Astrocyte (in vitro differentiated cells and primary cell): ENCODE measurements at places on chromosomes 2 and 18. TPM values are rescaled to one million over a fixed set of nuclear protein-coding genes. Genes with fewer than 3 reads are reported as not detected.

Gene OSBPL1A
- 27.7 and 29.6 TPM in 2 replicates for total RNA-seq

- H3K27ac ChIP-seq: no peak overlapping the region
- H3K4me1 ChIP-seq: no peaks in the 10 kb centered on the region
- H3K27me3 ChIP-seq: no peaks in the 10 kb centered on the region
- DNase-seq: no peak
Observed at GRCh38 chr2:58853420-58853819, 612.3 kb upstream of the FANCL start.

Gene TM4SF20
- not detected in 2 replicates for total RNA-seq

Gene LBX2
- total RNA-seq: 0.89 and 1.0 TPM in 2 replicates

DNA sequence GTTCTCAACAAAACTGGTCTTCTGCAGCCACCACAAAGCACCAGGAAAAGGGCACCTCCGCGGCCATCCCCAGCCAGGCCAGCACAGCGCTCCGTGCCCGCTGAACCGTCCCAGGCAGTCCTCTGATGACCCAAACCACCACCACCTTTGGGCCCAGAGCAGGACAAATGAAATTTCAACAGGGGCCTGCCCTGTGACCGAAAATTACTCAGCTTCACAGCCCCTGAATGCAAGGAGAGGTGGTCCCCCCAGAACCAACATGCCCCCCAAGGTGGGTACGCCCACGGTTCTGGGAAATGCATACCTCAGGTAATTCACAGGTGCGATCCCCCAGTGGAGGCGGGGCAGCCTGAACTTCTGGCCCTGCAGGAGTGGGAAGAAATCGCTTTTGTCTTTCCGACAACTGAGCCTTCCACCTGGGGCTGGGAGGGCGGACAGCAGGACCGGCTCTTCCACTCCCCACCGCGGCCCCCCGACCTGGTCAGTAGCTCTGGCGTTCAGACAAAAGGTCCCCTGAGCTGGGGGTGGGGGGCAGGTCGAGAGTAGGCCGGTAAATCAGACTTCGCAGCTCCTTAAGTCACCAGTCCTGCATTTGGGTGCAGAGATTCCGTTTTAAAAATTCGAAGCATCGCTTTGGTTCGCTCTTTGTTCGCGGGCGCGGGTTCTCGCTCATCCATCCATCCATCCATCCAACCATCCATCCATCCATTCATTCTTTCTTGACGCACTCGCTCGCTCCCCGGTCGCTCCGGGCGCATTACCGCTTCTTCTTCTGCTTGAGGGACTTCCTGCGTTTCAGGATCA lies 1.4 kb downstream of the ARL4C start:
- H3K4me3 ChIP-seq: peak overlapping the region; percentile 91
- DNase-seq: no peak
- no peaks in the 10 kb centered on the region for H3K27me3 ChIP-seq
- H3K36me3 ChIP-seq: peaks cover 5% of the 10 kb centered on the region
- peak overlapping the region; percentile 91 for H3K27ac ChIP-seq
